Heart right ventricle (tissue), 16 donors: ENCODE measurements at places on chromosomes 6 and 20. TPM values are rescaled to one million over a fixed set of nuclear protein-coding genes. Genes with fewer than 3 reads are reported as not detected.

DNA sequence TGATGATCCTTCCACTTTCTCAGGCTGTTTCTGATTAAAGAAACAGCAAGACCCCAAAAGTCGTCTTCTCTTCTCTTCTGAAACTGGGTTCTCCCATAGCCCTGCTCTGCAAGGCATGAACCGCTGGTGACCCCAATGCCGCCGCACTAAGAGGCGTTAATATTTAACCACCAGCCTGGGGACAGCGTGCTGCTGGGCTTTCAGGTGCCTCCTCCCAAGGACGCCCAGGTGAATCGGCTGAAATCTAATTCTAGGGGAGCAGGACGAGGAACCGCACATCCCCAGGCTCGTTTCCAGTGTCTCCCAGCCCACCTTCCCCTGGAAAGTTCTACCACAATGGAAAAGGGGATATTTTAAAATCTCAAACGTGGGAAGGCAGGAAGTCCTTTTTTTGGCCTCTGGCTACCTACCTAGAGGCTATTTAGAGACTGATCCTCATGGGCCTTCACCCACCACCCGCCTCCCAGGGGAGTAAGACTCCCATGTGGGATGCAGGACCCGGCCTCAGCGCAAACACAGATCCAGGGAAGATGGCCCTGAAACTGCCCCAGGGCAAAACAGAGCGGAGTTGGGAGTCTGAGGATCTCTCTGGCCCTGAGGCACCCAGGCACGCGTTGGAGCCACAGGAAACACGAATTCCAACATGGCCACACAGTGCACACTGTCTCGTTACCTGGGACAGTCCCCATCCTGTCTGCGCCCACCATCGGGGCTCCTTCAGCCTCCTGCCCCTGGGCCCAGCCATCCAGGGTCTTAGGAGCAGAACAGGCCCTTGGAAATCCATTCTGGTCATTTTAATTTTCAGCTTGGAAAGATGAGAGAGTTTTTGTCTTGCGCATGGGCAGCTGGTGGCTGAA lies 56.2 kb downstream of the BMP7 start:
- DNase-seq = no peak

- no peak for DNase-seq
These were observed 76.2 kb upstream of the FRMD1 start for GRCh38 chr6:168155193-168155592.

The C4B gene
- polyA plus RNA-seq = 33.8 TPM

The GPX5 gene
- polyA plus RNA-seq = not detected

- no peak for DNase-seq
These were observed 10.9 kb downstream of the IFNGR1 start for GRCh38 chr6:137208279-137208678.

GRCh38 chr20:61073376-61073775 lies 178.7 kb upstream of the CDH4 start:
- no peak for DNase-seq

The COL12A1 gene
- 5.7 TPM for polyA plus RNA-seq

DNA sequence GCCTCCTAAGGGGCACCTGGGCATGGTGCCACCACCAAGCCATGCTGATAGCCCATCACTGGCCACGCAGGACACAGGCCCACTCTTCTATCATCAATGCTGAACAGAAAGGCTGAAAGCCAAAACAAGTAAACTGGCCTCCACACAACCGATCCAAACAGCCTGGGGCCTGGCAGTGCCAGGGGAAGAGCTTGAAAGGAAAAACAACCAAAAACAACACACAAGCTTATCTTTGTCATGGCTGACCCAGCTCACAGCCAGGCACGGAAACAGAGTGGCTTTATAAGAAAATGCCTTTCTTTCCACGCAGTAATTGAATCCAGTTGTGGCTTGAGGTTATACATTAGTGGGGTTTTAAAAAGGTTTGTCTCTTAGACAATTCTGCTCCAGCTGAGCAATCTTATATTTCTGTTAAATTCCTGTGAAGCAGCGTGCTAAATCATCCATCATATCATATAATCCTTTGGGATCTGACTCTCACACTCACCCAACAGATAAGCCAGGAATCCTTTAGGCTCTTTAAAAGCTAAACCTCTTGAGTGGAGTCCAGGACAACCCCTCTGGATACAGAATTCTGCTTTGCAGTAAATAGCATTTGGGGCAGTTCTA lies 65.4 kb upstream of the SLC22A16 start:
- DNase-seq = peak; percentile 29

The HLA-DOB gene
- 0.36 TPM for polyA plus RNA-seq

- no peak for DNase-seq
These were observed 97.6 kb downstream of the FAM50B start for GRCh38 chr6:3946778-3947177.

- DNase-seq = no peak
These were observed 291.6 kb downstream of the PREX1 start for GRCh38 chr20:48536206-48536605.

The BCAS4 gene
- polyA plus RNA-seq = 2.1 TPM

The ECT2L gene
- polyA plus RNA-seq = 1.2 TPM
